ENCODE measurements at places on chromosomes 3 and 15.

DNA sequence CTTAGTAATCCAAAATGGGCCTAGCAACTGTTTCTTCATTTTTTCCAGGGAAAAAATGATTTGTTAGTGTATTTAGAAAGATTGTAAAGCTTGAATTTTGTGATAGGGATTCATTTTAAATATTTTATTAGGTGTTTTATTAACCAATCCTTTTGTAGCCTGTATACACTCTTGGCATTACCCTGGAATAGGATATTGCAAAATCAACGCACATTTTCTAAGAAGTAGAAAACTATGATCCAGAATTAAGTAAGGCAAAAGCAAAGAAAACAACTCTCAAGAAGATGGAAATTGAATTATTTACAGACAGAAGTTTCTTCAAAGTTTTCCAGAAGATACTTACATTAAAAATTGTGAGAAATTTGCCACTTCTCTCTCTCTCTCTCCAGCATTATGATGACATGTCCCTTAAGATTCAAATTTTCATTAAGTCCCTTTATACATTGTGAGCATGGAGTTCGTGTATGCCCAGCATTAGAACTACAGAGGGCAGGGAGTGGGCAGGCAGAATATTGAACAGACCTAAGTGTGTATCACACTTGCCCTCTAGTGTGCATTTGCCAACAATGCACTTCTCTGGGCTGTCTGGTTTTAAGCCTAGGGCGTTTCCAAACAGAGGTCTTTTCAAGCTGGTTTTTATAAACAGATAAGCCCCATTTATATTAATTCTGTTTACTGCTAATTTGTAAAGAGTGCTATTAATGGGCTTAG is 28.5 kb upstream of the CMSS1 start:
- peak; percentile 19 for DNase-seq

DNA sequence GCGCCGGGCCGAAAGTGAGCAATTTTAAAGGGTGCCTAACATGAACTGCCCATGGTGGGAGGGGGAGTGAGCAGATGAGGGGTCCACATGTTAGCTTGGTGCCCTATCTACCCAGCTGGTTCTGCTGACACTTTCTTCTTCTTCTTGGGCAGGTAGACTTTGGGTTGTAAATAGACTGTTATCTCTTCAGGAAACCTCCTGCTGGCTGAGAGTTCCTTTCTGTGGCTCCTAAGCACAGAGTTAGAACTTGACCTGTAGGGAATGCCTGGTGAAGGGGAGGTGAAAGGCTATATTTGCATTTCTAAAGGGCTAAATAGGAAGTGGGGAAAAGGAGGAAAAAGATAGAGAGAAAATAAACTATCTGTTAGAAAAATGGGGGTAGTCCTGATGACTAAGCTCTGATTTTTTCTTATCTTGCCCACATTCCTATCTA is 521.4 kb upstream of the TGFBR2 start:
- DNase-seq = no peak

DNA sequence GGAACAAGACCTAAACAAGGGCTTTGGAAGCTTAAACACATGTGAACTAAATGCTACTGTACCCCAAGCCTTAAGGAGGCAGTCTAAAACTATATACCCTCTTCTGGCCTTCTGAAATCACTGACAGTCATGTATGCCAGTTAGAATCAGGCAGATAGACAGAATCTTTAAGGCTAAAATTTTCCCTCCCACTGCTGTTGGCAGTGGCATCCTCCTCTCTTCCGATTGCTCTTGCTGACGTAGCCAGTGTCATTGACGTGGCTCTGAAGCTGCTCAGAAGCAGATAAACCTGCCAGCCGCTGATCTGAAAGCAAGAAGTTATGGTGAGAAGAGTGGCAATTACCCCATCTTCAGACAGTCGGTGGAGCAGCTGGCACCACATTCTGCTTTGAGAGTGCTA is 3.3 kb downstream of the RYR3 start:
- no peak for DNase-seq

DNA sequence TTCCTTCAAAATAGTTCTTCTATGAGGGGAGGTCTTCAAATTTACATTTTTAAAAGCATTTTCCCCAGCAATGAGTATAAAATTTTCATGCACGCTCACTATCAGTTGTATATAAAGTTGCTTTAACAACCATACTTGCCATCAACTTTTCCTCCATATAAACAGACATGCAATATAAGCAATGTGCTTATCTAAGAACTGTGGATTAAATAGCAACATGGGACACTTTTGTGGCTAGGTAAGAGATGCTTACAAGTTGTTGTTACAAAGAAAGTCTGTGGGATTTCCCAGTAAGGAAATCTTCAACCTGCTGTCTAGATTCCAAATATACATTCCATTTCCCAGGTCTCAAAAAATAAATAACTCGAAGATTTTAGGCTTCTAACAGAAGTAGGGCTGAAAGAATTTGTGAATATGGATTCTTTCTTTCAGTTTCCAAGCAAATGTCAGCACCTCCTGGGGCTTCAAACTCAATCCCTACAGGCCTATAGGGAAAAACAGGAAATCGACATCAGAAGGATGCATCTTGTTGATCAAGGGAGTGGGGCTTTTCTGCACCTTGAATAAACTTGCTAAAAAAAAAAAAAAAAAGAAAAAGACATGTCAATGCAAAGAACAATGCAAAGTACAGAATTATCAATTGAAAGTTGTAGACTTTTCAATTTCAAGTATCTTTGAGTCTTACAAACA is 16.1 kb downstream of the TNIK start:
- DNase-seq = no peak

DNA sequence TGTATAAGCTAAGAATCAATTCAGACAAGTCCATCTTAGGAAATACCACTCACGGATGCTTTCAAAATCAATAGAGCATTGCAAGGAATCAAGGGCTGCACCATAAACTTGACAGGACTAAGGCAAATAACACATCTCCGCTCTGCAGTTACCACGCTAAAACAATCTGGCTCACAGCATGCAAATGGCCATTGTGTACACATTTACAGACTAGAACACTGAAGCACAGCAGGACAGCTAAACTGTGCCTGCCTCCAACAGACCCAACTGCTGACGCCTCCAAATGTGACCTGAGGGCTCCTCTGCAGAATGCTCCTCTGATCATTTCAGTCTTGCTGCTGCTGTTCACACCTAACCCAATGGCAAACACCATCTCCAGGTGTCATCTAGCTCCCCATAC is 104.3 kb downstream of the MEX3B start:
- no peak for DNase-seq

- no peak for DNase-seq
These were observed 127.7 kb upstream of the SPATA16 start for GRCh38 chr3:173268781-173269180.

GRCh38 chr15:86155551-86155950 is 75.9 kb downstream of the AGBL1 start:
- no peak for DNase-seq

DNA sequence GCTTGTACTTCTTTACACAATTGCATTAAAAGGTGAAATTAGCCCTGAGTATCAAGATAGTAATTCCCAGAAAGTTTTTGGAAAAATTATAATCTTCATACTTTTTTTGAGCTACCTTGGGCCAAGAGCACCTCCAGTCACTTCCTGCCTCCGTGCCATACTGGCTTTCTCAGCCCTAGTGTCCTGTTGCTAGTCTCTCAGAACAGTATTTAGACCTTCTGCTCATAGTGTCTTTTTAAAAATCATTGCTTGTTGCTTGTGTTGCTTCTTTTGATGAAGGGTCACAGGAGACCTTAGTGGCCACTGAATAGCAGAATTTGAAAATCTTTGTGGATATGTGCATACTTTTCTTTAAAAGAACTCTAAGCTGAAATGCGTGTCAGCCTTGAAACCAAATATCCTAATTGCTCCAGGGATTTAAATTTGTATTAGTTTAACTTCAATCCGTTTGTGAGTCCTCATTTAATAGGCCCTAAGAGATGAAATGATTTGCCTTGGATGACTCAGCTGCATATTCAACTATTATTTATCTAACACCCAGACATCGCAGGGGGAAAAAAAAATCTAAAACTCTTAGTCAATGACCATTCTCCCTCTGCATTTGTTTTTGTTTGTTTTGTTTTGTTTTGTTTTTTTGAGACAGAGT is 29.1 kb upstream of the LXN start:
- DNase-seq = no peak

DNA sequence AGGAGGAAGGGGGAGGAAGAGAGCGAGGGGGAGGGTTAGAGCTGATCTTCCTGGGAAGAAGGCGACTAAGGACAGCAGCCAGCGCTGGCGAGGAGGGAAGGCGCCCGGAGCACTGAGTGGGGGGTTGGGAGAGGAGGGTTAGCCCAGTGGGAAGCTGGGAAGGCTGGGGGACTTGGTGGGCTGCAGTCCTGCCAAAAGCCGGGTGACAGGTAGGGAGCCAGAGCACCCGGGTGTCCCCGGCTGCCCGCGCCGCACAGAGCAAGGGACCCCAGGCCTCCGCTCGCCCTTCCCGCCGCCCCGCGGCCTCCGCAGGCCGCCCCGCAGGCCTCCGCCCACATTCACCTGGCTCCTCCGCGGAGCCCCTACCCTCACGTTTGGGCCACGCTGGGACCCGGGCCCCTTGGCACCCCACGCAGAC is 448 bp downstream of the SLC12A8 start:
- no peak for DNase-seq
